ENCODE measurements at places on chromosomes 5 and 9.
A peak's percentile ranks its signal among the peaks of the same experiment; 100 is the strongest.

DNA sequence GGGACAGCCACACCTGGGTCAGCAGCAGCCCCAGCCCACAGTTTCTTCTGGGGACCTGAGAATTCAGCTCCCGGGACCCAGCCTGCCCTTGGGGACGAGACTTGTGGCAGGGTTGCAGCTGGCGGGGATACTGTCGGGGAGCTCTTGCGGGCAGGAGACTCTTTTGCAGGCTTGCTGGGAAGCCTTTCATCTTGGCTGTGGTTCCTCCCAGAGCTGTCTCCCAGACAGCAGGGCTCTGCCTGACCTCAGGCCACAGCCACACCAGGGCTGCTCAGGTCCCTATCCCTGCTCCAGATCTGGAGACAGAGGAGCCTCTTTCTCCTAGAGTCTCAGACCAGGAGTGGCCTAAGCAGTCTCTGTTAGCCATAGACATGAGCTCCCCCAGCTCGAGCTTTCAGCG, 4.7 kb upstream of the MYMK start:
- DNase-seq: no peak

DNA sequence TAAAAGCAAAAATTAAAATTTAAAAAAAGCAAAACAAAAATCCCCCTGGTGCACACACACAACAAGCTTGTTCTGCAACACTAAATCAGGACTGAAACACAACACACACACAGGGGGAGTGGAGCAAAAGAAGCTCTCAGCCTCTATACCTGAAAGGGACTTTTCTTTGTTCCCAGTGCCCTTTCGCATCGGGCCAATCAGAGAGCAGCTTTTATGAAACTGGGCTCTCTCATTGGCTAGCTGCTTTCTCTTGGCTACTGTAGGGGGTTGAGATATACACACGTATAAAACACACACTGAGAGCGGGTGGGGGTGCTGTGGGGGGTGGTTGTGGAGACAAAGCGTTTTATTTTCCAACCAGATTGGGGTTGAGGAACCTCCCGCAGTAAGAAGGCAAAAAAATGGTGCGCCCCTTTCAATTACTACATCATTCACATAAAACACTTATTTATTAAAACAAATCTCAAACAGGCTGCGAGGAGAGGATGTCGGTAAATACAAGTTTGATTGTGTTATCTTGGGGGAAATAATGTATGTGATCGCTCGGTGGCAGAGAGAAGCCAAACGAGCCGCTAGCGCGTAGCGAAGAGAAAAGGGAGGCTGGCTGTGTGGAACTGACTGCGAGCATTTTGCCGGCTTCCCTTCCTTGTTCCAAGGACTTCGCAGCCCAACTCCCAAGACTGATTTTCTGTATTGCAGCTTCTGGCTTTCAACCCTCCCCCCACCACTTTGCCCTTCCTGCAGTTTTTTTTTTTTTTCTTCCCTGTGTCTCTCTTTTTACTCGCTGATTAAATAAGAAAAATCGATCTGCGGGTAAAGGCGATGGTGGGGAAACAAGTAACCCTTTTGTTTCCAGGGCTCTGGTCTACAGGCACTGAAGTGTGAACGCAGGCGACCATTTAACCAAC, 2.5 kb upstream of the ZNF608 start:
- peak; percentile 32 for DNase-seq

DNA sequence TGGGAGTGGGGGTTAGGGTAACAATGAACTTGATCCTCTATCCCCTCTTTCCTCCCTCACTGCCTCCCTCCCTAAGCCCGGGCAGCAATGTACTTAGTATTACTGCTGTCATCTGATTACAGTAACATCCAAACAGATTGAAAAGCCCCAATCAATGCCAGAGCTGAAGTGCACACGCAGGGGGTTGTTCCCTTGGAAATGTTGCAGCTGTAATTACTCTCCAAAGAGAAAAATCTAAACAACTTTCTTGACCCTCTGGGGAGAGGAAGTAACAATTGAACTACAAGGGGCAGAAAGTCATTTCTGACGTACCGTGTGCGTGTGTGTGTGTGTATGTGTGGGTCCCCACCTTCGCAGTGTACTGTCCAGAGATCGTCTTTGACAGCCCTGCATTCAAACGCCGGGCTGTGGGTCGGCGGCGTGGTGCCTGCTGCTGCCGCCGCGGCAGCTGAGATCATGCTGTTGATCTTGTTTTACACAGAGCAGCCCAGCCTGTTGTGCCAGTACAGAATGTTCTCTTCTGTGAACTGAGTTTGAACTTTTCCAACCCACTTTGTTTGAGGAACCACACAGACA, 66.0 kb upstream of the KLF9 start:
- peak; percentile 54 for DNase-seq

DNA sequence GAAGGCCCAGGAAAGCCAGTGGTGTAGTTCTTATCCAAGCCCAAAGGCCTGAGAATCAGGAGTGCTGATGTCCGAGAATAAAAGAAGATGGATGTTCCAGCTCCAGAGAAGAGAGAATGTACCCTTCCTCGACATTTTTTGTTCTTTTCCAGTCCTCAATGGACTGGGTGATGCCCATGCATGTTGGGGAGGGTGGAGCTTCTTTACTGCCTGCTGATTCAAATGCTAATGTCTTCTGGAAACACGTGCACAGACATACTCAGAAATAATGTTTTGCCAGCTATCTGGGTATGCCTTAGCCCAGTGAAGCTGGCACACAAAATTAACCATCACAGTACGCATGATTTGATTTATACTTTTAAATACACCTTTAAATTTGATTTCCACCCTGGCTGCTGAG, 61.5 kb upstream of the FOXE1 start:
- DNase-seq: no peak

- DNase-seq: no peak
These were observed 92.6 kb downstream of the STK32A start for GRCh38 chr5:147327421-147327820.

- no peak for DNase-seq
These were observed 64.5 kb upstream of the SLC30A5 start for GRCh38 chr5:69029292-69029691.

DNA sequence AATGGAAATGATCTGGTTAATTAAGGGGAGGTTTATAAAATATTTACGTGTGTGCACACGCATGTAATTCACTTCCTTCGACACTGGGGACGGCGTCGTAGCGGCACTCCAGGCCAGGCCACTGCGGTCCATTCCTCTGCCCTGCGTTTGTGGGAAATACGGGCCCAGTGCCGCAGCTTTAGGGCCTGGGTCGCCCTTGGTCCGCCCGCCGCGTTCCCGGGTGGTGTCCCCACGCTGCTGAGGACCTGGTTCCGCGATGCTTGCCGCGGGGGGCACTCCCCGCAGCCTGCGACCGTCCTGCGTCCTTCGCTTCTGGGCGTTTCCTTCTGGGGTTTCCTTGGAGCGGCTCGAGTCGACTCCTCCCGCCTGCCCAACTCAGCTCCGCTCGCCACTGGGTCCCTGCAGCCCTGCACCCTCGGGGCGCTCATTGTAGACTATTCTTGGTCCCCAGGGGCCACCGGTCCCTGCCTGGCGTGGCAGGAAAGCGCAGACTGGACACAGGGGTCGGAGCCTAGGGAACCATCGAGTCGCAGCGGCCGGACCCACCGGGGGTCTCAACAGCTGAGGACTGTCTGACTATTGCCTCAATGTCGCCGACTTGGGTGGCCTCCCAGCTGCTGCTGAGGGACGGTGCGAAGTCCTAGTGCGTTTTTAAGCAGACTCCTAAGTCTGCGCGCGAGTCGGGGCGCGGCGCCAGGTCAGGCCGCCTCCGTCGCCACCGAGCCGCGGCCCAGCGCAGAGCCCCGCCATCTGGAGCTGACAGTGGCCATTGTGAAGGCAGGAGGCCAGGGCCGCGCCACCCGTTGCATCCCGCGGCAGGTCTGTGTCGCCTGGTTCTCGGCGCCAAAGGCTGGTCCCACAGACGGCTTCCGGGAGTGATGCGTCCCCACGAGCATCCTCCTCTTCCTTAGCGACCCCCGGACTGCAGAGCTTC, 4.4 kb upstream of the IRX1 start:
- DNase-seq: no peak

- no peak for DNase-seq
These were observed 350 bp upstream of the ECPAS start for GRCh38 chr9:111484572-111484894.

DNA sequence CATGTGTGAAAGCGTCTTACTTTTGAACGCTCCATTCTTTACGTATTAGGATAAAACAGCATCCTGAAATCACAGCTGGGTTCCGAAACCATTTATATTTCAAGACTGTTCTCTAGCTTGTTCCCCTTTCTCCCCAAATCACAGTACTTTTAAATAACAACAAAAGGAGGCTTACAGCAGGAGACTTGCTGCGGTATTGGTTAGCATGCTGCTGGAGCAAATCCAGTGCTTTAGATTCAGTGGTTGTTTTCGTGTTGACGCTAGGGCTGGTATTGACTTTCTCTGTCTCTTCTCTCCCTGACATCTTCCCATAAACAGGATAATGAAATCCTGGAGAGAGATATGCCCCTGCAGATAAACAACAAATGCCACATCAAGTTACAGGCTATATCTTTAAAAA, 103.1 kb downstream of the ZNF608 start:
- no peak for DNase-seq

- DNase-seq: peak; percentile 60
These were observed 104.1 kb downstream of the TSSK1B start for GRCh38 chr5:113330533-113331208.

- DNase-seq: no peak
These were observed 5.4 kb downstream of the MED22 start for GRCh38 chr9:133342570-133342969.

DNA sequence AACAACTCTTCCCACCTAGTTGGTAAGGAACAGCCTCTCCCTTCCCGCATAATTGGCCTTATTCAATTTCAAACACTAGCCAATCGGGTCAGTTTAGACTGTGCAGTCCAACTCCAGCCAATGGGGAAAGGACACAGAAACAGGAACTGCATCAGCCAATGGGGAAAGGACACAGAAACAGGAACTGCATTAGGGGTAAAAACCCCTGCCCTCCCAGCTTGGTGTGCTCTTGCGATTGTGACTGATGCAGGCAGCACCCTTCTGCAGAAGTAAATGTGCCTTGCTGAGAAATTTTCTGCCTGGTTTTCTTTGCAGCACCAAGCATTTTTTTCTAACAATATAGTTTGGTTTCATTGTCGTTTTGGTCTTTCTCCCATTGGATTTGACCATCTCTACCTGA, 8.5 kb upstream of the GLT6D1 start:
- DNase-seq: no peak

GRCh38 chr5:107275333-107275732, 395.4 kb downstream of the EFNA5 start:
- DNase-seq: no peak

DNA sequence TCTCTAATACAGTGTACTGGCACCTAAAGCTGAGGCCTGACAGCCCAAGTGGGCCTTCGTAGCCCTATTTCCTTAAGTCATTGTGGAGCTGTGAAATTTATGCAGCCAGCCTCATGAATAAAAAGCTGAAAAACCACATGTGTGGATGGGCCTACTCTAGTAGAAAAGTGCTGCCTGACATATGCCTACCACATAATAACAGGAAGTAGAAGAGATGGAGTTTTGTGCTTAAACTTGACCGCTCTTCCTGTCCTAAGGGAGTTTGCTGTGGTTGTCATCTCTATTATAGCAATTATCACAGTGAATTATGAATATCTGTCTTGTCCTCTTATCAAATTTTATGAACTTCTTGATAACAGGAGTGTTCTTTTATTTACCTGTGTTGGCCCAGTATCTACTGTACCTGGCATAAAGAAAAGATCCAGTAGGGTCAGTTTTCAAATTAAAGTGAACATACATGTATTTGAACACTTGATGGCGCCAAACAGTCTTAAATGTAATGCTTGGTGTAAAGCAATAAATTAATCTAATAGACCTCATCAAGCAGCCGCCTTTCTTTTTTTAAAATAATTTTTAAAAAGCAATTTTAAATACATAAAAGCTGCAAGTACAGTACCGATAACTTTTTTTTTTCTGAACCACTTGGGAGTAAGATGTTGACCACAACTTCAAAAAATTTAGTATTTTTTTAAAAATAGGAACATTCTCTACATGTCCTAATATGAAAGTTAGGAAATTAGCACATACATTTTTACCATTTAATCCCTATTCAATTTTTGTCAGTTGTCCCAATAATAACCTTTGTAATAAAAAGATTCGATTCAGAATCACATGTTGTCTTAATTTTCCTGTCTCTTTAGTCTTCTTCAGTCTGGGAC, 51.0 kb downstream of the FKTN start:
- DNase-seq: peak; percentile 45

- no peak for DNase-seq
These were observed 5.6 kb upstream of the IARS1 start for GRCh38 chr9:92299116-92299515.

DNA sequence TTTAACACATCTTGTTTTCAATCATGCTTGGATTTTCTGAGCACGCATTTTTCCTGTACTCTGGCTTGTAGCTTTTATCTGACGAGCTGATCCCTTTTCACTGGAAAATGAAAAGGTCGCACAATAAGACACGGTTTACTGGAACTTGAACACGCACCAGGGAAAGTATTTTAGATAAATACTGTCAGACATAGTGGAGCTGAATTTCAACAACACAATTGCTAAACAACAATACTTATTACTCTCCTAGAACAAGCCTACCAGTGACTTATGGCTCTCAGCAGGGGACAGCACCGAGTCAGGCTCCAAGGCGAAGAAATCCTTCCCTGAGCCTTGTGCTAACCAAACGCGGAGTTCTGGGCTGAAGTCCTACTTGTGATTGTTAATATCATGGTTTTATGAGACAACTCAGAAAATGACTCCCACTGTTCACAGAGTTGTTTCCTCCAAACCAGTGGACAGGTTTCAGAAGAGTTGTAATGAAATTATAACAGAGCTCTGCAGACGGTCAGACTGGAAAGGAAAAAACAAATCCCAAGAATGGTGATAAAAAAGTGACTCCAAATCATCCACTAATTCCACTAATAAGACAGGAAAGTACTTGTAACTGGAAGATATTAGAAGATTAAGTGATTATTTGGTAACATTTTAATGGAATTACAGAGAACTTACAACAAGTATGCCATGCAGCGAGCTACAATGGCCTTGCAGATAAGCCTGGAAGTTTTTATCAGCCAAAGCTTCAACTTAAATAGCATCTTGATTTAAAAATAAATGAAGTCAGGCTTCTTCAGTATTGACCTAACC, 359.6 kb downstream of the EBF1 start:
- DNase-seq: no peak

DNA sequence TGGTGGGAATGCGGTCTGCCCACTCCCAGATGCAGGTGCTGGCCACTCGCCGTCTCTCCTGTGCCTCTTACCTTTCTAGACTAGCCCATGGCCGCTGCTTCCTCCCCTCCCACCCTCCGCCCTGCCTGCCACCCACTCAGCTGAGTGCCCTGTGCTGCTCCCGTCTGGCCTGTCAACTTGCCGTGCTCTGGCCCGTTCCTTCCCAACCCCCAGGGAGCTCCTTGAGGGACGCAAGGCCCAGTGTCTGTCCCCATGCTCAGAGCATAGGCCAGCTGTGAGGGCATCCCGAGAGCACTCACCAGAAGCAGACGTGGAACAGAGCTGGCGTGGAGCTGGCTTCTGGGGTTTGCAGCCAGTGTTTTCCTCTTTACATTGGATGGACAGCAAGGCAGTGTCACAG, 20.2 kb downstream of the HNRNPH1 start:
- DNase-seq: no peak
